ENCODE measurements at places on chromosomes 11 and 22. TPM values are rescaled to one million over a fixed set of nuclear protein-coding genes. Genes with fewer than 3 reads are reported as not detected.

GRCh38 chr11:88398372-88398771 lies 60.8 kb upstream of the CTSC start:
- no peak for DNase-seq

- no peak for DNase-seq
These were observed 90.8 kb upstream of the SHANK2 start for GRCh38 chr11:71342951-71343827.

DNA sequence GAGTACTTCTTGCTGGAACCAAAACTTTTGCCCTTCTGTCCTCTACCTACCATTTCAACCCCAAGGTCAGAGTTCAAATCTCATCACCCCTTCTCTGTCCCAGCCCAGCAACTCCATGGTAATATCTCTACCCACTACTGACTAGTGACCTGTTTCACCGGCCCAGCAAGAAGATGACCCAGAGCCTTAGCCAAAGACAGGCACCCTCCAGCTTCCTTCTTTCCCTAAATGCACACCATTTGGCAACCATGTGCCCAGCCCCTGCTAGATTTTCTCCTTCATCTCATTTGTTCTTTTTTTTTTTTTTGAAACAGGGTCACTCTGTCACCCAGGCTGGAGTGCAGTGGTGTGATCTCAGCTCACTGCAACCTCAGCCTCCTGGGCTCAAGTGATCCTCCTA lies 14.9 kb downstream of the ARAP1 start:
- no peak for DNase-seq

DNA sequence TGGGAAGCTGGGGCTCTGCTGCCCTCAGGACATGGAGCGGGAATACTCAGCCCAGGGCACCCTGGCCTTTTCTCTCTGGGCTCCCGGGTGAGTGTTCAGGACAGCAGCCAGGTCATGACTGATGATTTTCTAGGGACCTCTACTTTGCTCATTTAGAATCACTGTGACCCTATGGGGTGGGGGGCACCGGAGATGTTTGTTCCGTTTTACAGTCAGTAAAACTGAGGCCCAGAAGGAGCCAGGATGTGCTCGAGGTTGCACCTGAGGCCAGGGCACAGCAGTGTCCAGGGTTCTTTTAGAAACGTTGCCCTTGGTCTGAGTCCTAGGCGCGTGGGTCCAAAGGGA lies 48.1 kb downstream of the SMIM38 start:
- no peak for DNase-seq

DNA sequence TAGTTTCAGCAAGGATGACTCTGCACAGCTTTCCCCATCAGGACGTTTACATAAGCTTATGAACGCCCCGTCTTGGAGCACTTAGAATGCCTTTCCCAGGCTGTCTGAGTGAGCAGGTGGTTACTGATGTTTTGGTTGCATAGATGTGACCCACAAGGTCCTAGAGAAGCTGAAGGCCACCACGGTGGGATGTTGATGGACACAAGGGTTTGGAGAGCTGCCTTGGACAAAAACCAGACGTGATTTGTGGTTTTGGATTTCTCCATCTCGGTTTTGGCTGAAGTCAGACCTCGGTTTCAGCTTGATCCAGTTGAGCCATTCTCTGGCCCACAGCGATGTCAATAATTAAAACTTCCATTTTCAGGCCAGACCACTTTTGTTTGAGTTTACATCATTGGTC lies 151.9 kb downstream of the LDLRAD3 start:
- DNase-seq = no peak

- DNase-seq = no peak
These were observed 106.0 kb upstream of the ASPHD2 start for GRCh38 chr22:26323013-26323412.

DNA sequence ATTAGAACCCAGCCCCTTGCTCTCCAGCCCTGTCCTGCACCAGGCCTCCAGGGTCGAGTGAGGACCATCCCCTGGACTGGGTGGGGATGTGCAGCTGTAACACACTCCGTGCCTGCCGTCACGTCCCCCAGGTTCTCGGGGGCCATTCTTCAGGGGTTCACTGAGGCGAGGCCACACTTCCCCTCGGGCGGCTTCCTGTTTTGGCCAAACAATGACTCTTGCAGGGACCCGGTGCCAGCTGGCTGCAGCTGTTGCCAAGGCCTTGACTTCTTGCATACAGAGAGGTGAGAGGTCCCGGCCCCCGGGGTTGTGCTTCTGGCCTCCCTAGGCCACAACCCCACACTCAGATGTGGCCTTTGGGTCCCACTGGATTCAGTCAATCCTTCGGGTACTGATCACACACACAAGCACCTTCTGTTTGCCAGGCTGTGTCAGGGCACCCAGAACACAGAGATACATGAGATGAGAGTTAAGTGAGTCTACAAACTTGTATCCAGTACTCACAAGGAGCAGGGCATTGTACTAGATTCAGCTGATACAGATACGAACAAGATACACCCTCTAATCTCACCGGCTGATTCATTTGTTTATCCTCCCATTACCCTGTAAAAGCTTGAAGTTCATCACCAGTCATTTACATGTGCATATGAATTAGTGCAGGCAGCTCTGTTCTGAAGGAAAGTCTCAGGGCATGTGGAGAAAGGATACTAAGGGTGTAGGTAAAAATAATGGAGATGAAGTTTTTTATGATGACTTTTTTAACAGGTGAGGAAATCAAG lies 32.9 kb downstream of the LRRC32 start:
- DNase-seq = no peak

DNA sequence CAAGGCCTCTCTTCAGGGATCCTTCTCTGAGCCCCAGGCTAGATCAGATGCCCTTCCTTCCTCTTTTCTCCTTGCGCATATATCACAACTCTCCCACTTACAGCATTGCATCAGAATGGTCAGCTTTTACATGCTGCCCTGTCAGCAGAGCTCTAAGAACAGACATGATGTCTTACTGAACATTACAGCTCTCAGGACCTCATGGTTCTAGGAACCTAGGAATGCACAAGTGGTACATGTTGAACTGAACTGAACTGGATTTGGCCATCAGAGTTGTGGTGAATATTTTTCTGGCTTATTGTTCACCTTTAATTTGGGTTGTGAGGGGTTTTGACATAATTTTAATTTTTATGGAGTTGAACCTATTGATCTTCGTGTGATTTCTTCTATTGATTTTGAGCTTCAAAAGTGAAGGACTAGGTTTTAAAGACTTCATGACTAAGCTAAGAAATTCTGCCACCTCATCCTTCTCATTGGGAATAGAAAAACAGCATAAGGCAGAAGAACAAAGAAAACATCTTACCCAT lies 37.7 kb upstream of the SPON1 start:
- DNase-seq = no peak

DNA sequence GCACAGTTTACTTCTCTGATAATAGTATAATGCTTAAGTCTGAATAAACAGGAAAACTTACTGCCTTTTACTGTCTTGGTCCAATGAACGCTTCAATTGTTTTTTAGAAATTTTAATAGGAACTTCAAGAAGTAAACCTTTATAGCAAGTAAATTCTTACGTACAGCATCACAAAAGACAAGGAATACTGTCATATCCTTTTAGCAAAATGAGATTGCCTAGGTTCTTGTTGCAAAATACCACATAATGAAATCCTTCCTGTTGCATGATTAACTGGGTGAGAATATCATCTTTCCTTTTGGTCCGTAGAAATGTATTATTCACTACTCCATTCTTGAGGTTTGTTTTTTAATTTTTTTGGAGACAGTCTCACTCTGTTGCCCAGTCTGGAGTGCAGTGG lies 22.3 kb upstream of the HIKESHI start:
- no peak for DNase-seq

DNA sequence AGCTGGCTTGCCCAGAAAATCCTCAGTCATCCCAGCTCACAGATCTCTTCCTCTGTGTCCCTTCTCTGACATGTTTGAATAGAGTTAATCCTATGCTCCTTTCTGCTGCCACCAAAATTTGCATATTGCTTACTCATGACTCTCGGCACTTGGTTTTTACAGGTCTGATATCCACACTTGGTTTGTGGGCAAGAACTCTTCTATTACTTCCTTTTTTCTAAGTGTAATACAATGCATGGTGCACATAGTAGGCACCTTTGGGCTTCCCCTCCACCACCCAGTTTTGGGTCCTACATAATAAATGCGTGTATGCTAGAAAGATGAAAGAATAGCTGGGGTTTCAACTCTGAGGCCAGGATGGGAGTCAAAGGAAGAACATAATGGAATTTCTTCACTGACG lies 69.7 kb upstream of the GRK3 start:
- no peak for DNase-seq

DNA sequence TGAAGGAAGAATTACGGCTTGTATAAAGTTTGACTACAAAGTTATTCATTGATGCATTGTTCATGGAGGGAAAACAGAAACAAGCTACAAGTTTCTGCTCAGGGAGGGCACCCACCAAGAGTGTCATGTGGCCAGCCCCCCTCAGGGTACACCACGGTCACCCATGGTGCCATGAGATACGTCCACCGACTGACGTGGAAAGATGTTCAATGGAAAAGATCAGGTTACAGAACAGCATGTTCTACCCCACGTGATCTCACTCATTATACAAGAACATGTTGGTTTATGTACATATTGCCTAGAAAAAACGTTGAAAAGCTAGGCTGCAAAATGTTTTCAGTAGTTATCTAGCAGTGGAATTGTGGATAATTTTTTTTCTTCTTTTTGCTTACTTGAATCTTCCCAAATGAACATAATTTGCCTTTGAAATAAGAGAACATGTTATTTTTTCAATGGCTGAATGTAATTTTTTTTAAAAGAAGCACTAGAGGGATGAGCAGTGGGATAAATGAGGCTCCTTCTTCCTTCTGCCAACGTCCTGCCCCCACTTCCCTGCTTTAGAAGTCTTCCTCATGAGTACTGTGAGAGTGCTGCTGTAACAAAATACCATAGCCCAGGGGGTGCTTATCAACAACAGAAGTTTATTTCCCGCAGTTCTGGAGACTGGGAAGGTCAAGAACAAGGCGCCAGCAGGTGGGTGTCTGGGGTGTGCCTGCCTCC lies 22.5 kb downstream of the RCN1 start:
- no peak for DNase-seq

DNA sequence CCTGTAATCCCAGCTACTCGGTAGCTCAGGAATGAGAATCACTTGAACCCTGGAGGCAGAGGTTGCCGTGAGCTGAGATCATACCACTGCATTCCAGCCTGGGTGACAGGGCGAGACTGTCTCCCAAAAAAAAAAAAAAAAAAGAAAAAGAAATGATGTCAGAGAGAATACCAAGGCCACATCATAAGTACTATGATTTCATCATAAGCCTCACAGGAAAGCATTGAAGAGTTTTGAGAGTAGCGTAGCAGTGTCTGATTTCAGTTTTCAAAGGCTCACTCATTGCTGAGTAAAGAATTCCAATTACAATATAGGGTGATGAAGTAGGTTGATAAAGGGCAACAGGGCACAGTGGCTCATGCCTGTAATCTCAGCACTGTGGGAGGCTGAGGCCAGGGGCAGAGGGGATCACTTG lies 88.8 kb downstream of the MRTFA start:
- DNase-seq = no peak

DNA sequence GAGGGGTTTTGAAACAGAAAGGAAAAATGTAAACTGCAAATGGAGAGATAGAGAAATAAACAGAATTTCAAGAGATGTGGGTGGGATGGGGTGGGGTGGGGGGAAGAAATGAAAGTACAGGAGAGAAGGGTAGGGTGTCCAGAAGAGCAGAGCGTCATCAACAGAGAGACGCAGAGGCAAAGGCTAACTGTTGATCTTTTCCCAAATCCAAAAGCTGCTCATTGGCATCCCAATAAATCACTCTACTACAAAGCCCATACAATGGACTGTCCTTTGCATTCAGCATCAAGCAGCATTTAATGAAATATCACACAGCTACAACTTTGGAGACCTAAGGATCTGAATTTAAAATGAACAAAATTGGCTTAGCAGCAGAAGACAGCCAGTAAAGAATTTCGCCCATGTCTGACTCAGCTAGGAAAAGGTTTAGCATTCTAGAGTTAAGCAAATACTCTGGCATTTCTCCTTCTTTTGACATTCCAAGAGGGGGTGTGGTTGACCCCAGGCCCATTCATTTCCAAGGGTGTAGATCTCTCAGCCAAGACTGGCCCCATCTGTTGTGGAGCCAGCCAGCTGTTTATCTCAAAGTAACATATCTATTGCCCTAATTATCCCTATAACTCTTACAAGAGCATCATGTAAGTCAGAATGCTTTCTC lies 1.5 kb downstream of the RAB30 start:
- DNase-seq = peak; percentile 70

- peak; percentile 98 for DNase-seq
These were observed at the start of the genes ARHGAP1 and ZNF408 for GRCh38 chr11:46700241-46701077. Gene ARHGAP1, minus strand, starts transcription at chr11:46700619. Its CDS starts 4,512 bp downstream, at chr11:46696107. Gene ZNF408, plus strand, starts transcription at chr11:46701031. Its CDS starts 17 bp downstream, at chr11:46701048.

DNA sequence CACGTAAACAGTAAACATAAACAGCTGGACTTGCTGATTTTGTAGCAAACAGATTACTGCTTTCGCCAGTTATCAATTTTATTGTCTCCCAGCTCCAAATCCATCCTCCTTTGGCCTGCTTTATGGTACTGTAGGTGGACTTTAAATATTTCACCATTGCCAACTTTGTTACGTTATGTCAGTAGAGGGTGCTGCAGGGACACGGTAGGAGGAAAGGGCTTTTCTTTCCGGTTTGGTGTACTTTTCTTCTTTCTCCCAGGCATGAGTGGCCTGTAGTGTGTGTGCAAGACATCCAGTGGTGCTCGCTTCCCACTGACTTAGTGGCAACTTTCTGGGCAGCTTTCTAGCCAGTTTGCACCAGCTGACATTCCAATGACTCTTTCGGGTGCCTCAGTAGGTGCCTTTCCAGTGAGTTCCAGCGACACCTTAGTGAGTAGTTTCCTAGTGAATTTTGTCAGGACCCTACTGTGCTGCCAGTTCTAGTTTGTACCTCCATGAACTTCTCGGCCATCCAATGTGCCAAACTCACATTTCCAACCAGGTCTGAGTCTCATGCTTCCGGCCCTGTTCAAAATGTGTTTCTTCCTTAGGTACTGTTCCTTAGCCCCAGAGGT lies 267.6 kb upstream of the TENM4 start:
- DNase-seq = no peak

DNA sequence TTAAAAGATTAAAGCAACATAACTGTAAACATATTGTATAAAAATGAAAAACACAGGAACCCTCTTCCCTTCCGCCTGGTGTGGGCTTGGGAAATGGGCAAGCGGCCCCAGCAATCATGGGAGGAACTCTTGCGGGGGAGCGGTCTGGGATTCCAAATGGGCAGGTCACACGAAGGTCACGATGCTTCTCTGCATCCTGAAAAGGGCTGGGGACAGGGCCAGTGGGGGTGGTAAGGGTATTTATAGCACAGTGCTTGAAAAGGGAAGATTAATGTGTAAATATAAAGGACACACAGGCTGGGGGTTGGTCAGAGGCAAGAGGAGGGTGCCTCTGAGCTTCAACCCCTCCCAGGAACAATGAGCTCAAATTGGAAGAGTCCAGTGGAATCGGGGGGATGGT lies 46.9 kb upstream of the OR4B1 start:
- DNase-seq = no peak

DNA sequence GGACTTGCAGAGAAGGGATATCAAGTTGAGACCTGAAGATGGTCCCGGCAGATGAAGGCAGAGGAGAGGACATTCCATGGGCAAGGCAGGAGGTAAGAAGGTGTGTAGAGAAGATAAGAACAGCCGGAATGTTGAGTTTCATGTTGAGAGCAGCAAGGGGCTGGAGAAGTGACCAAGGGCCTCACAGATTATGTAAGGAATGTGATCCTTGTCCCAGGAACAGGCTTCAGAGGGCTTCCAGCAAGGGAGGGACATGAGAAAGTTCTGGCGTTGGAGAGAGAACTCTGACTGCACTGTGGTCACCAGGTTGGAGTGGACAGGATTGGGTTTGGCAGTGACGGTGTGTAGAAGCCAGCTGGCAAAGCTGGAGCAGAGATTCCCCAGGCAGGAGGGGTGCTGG lies 27.6 kb upstream of the PPFIA1 start:
- no peak for DNase-seq

CAT gene
- total RNA-seq = 101 TPM

PGM2L1 gene
- total RNA-seq = 6.1 TPM

MN1 gene
- 7.4 TPM for total RNA-seq

EHF gene
- 25.9 TPM for total RNA-seq

MPZL2 gene
- total RNA-seq = 56.5 TPM

HORMAD2 gene
- not detected for total RNA-seq

RIC3 gene
- 9.5 TPM for total RNA-seq
